ENCODE measurements at places on chromosomes 6 and 20. TPM values are rescaled to one million over a fixed set of nuclear protein-coding genes. Genes with fewer than 3 reads are reported as not detected.

Gene ADGRF1
- not detected for total RNA-seq

DNA sequence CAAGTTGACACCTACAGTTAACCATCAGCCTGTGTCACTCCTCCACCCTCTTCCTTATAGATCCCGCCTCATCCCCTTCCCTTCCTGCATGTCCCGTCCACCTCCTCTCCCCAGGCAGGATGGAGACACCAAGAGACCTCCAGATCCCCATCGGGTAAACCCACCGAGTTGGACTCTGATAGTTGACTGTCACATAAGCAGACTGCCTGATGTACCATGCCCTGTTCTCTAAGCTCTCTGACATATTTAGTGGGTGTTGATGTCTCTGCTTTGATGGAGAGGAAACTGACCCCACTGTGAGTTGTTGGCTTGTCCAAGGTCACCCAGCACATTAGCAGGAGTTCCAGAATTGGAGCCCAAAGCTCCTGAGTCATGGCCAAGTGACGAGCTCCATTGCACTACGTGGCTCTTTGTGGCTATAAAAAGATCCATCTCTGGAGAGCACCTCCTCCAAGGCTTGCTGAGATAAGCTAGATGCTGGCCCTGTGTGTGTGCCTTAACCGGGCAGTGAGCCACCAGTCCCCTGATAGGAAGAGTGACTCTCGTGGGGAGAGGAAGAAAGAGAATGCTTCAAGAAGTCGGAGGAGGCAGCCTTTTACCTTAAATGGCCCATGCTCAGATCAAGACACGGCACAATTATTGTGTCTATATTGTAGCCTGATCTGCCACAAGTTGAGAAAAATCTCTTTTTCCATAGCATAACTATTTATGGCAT, 236.0 kb upstream of the ECI2 start:
- peak; percentile 80 for DNase-seq

- no peak for DNase-seq
These were observed 57.6 kb upstream of the UNC93A start for GRCh38 chr6:167233490-167233889.

- DNase-seq, result peak; percentile 4
These were observed 262.1 kb downstream of the HACE1 start for GRCh38 chr6:104597541-104598050.

Gene BTN1A1
- not detected for total RNA-seq

DNA sequence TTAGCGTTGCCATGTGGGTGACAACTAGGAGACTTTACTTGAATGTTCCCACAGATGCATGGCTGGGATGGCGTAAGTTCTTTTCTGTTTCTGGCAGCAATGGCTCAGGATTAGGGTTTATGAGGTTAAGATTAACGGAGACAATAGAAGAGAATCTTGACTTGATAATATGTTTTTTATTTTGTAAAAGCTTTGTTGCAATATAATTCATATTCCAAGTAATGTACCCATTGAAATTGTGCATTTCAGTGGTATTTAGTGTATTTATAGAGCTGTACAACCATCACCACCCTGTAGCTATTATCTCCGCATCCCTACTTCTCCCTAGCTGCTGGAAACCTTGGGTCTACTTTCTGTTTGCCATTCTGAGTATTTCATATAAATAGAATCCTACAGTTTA, 349.2 kb downstream of the UTRN start:
- DNase-seq, result no peak

DNA sequence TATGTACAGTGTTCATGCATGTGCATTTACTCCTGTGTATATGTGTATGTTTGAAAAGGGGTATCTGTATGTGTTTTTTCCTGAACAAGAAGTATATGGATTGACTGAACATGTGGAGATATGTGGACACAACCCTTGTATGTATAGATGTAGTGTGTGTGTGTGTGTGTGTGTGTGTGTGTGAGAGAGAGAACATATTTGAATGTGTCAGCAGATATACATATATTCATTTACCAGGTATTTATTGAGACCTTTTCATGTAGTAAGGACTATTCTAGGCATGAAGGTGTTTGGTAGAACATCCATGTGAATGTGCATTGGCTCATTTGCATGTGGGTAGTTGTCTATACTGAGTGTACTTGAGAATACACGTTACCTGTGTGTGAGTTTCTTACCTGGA, 39.3 kb downstream of the EIF2S2 start:
- DNase-seq, result no peak

GRCh38 chr6:165049362-165049761, 260.0 kb downstream of the C6orf118 start:
- DNase-seq, result no peak

GRCh38 chr20:15476186-15476585, 1097.1 kb downstream of the KIF16B start:
- no peak for DNase-seq

Gene CD109
- 39.2 TPM for total RNA-seq

DNA sequence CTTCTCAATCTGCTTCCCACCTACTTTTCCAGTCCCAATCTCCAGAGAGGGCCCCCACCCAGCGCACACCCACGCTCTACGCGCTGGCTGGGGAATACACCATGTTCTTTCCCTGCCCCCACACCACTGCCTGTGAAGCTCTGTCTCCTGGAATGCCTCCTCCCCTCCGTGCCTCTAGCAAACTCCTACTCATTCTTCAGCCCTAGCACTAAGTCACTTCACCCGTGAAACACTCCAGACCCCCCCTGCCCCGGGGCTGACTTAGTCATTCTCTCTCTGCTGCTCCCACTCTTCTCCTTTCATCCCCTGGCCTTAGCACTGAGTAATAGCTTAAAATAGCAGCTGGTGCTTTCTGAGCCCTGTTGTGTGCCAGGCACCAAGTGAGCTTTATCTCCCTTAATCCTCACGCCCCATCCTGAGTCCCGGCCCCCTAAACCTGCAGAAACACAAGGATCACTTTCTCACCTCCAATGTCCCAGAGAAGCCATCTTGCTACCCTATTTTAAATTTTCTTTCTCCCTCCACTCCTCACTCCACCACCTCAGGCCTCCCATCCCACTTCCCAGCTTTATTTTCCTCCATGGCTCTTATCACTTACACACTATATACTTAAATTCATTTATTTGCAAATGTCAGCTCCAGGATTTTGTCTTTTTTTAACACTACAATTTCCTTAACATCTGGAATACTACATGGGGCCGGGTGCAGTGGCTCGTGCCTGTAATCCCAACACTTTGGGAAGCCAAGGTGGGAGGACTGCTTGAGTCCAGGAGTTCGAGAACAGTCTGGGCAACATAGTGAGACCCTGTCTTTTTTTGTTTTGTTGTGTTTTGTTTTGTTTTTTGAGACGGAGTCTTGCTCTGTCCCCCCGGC, 6.3 kb upstream of the PARD6B start:
- peak; percentile 95 for DNase-seq

DNA sequence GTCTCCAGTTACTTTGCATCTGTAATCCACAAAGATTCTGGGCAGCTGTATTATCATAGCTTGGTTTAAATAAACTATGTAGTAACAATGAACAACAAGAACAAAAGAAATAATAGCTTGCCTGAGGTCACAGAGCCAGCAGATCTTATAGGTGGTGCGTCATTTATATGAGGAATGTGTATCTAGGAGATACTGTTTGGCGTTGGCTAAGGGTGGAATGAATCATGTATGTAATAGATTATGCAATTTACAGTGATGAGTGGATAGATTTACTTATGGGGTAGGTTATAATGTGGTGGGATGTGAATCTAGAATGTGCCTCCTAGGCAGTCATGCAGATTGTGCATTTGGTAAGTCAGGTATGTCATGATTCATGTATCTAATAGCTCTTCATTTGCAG, 42.8 kb downstream of the HNF4A start:
- DNase-seq, result peak; percentile 91

DNA sequence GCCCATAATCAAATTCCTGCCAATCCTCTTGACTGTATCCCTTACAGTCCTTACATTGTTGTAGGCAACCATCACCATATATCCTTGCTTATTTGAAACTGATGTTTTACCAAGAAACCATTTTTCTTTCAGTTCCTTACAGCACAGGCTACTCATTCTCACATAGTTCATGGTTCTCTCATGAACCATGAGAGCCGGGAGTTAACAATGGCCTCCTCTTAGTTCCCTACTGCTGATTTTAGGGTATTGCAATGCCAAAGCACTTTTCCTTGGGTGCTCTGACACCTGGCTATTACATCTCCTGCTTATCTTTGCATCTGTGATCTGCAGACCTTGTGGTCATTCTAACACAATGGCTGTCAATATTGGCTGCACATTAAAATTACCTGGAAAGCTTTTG, 133.4 kb downstream of the MYB start:
- DNase-seq, result no peak
